ENCODE measurements at places on chromosomes 1 and 21.

GRCh38 chr1:23559985-23560741 lies 862 bp upstream of the ID3 start:
- DNase-seq, result no peak

- no peak for DNase-seq
These were observed 81.1 kb downstream of the NR5A2 start for GRCh38 chr1:200108659-200109058.

GRCh38 chr1:165895451-165895871 lies 68.0 kb downstream of the UCK2 start:
- DNase-seq, result no peak

DNA sequence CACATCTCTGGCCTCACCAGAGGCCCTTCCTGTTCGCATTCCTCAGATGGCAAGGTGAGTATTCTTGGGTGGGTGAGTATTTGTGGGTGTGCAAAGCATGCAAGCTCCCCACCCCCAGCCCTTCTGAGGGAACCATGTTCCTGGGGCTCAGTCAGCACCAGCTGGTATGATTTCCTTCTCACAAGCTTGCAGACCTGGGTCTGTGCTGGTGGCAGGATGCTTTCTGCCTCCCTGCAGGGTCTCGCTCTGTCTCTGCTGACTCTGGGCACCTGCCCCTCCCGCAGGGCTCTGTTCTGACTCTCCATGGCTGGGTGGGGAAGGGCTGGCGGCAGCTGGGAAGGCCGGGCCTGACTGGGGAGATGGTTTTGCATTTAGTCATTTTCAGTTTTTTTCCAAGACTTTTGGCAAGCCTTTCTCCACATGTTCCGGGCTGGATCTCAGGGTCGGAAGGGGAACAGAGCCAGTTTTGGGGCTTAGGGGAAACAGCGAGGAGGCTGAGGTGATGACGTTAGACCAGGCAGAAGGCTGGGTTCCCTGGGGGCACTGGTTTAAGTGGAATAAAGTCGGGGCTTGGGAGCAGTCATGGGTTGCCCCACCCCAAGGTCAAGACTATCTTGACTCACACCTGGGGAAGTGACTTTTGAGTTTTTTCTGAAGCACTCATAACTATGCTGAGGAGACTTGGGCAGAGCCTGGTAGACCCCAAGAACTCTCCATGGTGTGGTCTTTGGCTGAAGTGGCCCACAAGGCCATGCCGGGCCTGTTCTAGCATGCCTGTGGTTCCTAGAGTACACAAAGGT lies 6.2 kb downstream of the RASSF5 start:
- DNase-seq, result peak; percentile 93

DNA sequence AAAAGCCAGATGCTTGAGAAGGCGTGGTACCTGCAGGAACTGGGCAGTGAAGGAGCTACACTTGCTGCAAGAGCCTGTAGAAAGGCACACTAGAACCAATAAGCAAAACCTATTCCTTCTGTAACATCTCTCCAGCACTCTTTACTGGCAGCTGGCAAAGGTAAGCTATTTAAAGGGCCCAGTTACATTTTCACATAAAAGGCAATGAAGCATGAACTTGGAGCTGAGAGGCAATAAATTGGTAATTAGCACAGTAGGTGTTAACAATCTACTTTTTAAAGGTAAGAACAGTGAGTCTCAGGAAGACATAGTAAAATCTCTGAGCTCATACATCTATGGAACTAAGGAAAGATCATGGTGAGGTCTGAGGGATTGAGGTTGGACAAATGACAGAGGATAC lies 167.1 kb upstream of the OLFM3 start:
- DNase-seq, result no peak

- no peak for DNase-seq
These were observed at the start of gene NCF2 for GRCh38 chr1:183590244-183591191. Gene NCF2, minus strand, starts transcription at chr1:183590459. Its CDS starts 130 bp downstream, at chr1:183590329.

DNA sequence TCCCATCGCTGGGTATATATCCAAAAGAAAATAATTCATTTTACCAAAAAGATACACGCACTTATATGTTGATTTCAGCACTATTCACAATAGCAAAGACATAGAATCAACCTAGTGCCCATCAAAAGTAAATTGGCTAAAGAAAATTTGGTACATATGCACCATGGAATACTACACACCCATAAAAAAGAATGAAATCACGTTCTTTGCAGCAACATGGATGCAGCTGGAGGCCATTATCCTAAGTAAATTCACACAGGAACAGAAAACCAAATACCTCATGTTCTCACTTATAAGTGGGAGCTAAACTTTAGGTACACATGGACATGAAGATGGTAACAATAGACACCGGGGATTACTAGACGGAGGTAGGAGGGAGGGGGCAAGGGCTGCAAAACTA lies 50.0 kb upstream of the ZNF644 start:
- no peak for DNase-seq

DNA sequence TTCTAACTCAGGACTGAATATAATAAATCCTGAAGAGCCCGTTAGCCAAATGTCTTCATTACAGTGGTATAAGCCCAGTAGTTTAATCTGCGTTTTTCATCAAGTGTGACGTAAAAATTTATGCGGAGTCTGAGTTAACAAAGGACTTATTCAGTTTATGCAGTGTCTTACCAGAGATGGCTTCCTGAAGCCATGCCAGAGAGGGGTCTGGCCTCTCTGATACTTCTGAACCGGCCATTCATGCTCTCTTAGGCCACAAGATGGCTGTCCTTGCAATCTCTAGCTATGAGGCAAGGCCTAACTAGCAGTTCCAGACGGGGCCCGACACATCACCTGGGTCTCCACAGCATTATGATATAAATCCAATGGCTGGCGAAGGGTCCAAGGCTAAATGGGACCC lies 101.4 kb downstream of the TEX35 start:
- DNase-seq, result no peak

DNA sequence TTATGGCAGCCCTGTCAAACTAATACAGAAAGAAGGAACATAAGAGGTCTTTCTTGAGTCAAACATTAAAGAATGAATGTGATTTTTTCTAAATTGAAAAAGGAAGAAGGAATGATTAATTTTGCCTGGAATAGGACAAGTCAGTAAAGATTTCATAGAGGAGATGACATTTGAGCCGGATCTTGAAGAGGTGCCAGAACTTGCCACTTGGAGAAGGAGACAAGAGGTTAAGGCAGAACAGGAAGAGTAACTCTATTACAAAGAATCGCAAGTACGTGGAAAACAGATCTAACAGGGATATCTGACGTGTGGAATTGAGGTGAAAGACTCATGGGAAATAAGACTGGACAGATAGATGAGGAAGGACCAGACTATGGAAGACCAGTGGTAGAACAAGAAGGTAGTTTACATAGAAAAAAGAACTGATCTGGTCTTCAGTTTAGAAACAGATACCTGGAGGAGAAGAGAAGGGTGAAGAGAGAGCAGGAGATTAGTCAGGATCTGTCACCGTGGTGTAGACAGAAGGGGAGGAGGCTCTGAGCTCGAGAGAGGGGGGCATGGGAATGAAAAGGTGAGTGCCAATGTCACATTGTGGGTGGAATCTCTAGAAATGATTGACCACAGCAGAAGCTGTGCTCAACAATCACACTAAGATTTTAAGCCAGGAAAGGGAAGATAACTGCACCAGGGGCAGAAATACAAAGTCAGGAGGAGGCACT lies 32.5 kb downstream of the RHOU start:
- DNase-seq, result no peak

GRCh38 chr1:150793221-150793620 lies 14.8 kb downstream of the CTSK start:
- no peak for DNase-seq

GRCh38 chr1:24931146-24931467 lies 1.0 kb upstream of the RUNX3 start:
- no peak for DNase-seq

GRCh38 chr1:91171898-91172297 lies 150.1 kb upstream of the ZNF644 start:
- peak; percentile 69 for DNase-seq

GRCh38 chr1:29730623-29731022 lies 494.3 kb downstream of the PTPRU start:
- DNase-seq, result no peak

- no peak for DNase-seq
These were observed 226.9 kb upstream of the DEPDC1 start for GRCh38 chr1:68723791-68724190.

DNA sequence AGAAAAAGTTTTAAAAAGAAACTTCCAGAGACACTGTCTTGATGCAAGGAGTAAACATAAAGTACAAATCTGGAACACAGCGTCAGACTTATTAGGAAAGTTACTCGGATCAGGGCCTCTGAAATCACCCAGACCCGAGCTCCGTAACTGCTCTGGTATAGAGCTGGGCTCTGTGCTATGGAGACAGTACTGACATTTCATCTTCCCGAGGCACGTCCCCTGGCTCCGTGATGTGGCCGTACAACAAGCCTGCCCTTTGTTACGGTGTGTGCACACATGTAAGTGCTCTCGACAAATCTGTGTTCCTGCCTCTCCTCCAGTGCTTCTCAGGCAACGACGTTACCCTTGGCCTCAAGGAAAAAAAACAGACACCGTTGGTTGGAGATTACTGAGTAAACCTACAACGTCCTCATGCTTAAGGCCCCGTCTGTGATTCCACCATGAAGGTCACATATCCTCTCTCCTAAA lies 107.0 kb upstream of the IRF2BP2 start:
- DNase-seq, result no peak

- no peak for DNase-seq
These were observed 6.8 kb upstream of the TRNP1 start for GRCh38 chr1:26986658-26987057.

GRCh38 chr21:40841524-40842196 lies 5.3 kb downstream of the DSCAM start:
- DNase-seq, result peak; percentile 51

DNA sequence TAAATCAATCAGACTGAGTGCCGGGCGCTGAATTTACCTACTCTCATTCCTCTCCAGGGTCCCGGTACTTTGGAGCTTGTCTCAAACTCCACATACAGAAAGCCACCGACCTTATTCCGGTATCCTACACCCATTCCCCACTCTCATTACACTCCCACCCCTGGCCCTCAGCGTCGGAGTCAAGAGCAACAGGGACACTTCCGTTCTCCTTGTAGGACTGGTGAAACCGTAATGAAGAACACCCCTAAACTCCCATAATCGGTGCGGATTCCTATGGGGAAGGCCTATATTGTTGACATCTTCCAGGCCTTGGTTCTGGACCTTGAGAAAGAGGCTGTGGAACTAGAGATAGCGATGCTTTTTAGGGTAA lies 798 bp downstream of the ZBED6 start:
- peak; percentile 45 for DNase-seq

GRCh38 chr1:118716775-118717174 lies 271.4 kb downstream of the TBX15 start:
- no peak for DNase-seq

- DNase-seq, result no peak
These were observed 6.4 kb downstream of the HSPG2 start for GRCh38 chr1:21930629-21931170.

DNA sequence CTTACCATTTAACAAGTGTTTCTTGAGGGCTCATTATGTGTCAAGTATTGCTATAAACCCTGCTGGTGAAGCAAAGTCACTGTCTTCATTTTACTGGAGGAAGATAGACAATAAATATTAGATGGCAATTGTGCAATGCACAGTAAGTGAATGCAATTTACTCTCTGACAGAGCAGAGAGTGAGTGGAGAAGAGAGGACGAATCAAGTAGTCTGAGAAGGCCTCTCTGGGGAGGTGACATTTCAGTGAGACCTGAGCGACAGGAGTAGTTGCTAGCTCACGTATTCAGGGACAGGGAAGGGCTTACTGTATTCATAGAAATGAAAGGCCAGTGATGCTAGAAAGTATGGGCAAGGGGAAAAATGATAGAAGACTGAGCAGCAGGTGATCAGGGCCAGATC lies 1.2 kb upstream of the NMNAT2 start:
- no peak for DNase-seq

DNA sequence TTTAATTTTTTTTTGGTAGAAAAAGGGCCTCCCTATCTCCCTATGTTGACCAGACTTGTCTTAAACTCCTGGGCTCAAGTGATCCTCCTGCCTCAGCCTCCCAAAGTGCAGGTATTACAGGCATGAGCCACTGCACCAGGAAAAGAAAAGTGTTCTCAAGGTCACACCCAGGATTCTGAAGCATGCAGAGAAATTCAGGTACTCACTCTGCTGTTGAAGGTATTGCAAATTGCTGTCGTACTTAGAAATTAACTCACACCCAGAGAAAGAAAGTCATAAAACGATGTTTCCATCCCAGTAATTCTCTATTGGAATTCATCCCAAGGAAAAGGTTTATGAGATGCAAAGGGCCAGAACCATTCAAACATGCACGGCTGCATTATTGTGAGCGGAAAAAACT lies 73.7 kb downstream of the DHRS3 start:
- no peak for DNase-seq

GRCh38 chr1:214441119-214441518 lies 110.3 kb downstream of the PTPN14 start:
- DNase-seq, result peak; percentile 64

- DNase-seq, result no peak
These were observed 23.0 kb upstream of the ITPKB start for GRCh38 chr1:226762055-226762454.

GRCh38 chr1:226029568-226030225 lies 30.6 kb upstream of the SDE2 start:
- no peak for DNase-seq

- no peak for DNase-seq
These were observed 74.7 kb downstream of the PSMG1 start for GRCh38 chr21:39108291-39109162.

DNA sequence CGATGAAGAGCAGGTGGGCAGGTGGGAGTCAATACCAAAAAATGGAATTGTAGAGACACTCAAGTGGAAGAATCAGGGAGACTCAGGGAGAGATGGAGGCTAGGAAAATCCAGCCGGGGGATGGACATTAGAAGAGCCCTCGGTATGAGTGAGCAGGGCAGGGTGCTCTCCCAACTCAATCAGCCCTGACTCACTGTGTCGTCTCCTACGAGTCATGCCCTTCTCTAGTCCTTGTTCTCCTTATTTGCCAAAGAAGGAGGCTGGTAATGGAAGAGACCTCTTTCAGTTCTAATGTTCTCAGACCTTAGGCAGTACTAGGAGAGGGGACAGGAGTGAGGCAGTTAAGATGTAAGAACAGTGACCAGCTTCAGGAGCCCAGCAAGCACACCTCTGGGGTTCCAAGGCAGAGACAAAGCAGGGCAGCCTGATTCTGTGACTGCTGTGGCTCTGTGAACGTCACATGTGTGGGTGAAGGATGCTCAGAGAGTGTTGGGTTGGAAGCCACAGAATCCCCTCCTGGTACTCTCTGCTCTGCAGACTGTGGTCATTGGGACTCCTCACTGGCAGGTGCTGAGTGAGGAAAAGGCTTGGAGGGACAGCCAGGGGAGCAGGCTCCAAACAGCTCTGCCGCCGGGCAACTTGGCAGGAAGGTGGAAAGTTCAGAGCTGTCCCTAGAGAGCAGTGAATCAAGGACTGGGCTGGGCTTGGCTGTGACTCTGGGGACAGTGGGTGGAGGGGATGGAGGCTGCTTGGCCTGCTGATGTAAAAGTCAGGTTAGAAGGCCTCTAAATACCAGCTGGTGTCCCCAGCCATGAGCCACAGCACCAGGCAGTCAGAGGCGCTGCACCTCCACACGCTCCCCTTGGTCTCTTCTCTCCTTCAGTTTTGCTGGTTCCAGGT lies 11.1 kb upstream of the GJA5 start:
- no peak for DNase-seq
